ENCODE measurements at places on chromosomes 13 and 19.

DNA sequence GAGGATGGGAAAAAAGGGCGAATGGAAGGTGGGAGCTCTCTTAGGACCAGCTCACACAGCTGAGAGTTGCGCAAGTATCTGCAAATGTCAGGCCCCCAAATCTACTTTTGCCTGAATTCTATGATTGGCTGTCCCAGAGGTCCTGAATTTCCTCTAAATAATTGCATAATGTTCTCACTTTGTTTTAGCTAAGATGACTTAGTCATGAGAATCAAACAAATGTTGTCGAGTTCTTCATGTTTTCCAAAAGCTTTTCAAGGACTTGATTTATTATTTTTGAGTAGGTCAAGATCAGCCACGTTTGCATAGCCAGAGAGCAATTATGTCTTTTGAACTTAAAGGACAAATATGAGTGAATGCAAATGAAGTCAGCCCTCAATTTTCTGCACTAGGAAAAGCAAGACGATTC, 246.6 kb upstream of the MAB21L1 start:
- no peak for DNase-seq

- no peak for DNase-seq
Observed at GRCh38 chr19:825897-826644, 1.6 kb upstream of the AZU1 start.

DNA sequence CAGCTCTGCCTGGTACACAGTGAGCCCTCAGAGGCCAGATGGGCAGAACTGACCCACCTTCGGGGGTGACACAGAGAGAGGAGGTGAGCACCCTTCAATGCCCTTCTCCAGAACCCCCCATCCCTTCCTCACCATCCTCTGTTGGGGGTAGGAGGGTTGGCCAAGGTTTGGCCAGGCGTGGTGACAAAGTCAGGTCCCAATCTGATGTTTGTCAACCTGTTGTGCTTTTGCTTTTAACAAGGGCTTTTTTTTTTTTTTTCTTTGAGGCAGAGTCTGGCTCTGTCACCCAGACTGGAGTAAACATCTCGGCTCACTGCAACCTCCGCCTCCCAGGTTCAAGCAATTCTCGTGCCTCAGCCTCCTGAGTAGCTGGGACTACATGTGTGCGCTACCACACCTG, 7.3 kb downstream of the PTGIR start:
- DNase-seq: no peak

DNA sequence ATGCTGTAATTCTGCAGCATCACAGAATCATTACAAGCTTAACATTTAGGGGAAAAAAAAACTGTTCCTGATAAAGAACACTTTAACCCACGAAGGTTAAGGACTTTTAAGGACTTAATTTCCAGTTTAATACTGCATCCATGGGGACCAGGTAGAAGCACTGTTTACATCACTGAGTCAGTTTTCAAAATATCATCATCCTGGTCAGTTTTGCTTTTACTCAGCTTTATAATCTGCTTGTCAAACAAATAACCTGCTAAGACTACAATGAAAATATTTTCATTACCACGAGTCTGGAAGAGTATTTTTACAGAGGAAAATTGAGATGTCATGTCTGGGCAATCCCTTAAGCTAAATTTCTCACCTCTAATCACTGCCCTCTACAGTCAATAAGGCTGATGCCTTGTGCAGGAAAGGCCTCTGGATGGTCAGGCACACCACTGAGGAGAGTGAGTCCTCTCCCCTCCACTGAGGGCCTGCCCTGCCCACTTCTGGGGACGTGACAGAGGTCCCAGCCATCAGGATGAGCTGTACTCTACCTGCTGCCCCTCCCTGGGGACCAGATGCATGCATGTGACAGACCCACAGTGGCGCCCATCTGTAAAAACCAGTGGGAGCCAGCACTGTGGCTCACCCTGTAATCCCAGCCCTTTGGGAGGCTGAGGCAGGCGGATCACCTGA, 31.0 kb downstream of the FOXO1 start:
- no peak for DNase-seq

GRCh38 chr19:47028195-47028601, 8.6 kb downstream of the NPAS1 start:
- DNase-seq: no peak

GRCh38 chr13:50250401-50250800, 235.2 kb downstream of the KCNRG start:
- DNase-seq: no peak

DNA sequence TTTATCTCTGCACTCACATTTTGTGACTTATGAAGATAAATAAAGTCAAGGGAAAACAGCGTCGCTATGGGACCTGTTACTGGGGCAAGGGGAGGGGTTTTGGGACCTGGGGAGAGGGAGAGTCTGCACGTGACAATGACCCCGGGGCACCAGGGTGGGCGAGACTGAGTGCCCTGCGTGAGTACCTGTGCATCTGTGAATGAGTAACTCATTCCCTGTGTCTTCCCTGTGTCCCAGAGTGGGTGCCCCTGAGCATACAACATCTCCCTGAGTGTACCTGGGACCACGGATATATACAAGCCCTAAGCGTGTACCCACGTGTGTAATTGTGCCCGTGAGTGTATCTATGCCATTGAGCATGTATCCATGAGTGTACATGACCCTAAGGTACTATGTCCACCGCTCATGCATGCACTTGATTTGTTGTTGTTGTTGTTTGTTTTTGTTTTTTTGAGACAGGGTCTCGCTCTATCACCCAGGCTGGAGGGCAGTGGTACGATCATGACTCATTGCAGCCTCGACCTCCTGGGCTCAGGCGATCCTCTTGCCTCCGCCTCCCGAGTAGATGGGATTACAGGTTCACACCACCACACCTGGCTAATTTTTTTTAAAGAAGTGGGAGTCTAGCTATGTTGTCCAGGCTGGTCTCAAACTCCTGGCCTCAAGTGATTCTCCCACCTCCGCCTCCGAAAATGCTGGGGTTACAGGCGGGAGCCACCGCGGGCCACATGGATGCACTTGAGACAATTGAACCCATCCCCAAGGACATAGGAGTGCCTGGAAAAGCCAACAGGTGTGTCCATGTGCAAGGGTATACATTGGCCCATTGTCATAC, 645 bp upstream of the TRAPPC5 start:
- DNase-seq: no peak

DNA sequence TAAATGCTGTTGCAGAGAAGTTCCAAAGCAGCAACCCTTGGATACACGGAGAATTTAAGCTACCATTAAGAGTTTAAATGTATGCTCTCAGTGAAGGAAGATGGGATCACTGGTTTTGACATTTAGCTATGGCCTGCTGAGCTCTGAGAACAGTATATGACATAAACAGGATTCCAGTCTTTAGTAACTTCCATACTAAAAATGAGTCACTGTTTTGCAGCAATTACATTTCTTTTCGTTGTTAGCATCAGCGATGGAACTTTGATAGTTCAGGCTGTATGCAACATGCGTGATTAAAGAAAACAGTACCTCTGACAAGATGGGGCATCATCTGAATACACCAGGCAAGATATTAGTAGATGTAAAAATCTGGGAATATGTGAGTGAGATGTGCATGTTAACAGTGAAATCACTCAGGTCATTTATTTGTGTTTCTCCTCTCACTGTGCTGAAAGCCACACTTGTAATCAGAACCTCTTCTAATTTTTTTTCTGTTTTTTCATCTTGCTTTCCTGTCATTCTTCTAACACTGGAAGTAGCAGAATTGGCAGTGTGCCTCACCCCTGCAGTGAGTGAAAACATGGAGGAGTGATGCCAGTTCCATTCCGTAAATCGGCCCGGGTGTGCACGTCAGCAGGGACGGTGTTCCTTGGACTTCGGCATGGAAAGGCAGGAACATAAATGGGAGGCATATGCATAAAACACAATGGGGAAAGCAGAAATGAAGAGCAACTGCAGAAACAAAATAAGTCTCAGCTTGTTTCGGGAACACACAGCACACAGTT, 361.5 kb downstream of the OXGR1 start:
- no peak for DNase-seq
